ENCODE measurements at places on chromosomes 6 and 20.

GRCh38 chr6:20915626-20916025 is 381.4 kb downstream of the CDKAL1 start:
- DNase-seq, result no peak

DNA sequence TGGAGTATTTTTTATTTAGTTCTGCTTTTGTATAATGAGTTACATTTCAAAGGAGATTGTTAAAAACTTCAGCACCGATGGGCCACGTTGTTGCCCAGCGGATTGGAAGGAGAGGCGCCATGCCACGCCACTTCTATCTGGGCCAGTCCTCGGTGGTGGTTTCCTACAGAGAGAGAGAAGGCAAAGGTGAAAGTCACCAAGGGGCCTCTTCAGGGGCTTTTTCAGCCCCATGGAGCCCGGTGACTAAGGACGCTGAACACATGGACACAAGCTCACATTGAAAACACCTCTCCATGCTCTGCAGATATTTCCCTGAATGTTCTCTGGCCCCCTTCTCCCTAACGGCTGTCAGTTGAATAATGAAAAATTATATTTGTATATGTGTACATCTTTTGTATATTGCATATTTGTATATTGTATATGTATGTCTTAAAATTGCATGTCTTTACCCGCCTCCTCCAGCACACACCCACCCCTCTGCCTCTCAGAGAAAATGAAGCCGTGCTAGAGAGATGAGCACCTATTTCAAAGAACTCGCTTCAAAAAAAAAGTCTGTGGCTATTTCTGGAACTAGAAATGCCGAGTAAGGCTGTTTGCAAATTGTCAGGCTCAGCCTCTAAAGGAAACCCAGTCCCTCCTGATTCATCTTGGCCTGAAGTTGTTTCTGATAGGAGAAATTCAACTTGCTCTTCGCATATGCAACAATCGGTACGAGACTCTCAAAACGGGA is 91.9 kb upstream of the CDH4 start:
- no peak for DNase-seq

GRCh38 chr6:21501815-21502214 is 91.7 kb upstream of the SOX4 start:
- DNase-seq, result no peak

DNA sequence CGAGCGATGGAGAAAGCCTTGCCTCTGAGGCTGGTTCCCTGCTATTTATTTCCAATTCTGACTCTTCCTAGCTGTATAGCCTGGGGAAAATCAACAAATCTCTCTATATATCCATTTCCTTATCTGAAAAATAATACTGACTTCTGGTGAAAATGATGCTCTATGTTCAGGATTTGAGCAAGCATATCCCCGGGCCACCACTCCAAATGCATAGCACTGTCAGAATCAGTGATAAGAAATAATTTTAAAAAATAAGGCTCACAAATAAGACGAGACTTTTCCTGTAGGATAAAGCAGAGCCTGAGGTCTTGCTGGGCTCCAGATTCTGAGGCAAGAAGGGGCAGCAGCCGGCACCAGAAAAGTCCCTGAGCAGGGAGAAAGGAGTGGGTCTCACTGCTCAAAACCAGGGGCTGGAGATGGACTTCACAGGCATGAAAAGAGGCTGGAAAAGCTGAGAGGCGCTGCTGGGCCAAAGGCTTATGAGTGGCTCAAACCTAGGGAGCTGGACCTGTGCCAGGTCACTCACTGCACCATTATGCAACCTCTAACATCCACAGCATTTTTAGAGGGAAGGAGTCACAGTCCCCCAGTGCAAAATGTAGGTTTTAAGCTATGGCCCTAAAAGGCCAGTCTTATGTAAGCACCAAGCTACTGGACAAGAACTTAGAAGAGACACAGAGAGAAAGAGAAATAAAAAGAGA is 48.1 kb upstream of the SLC17A4 start:
- no peak for DNase-seq

GRCh38 chr6:50707652-50708300 is 5.5 kb upstream of the TFAP2D start:
- no peak for DNase-seq

DNA sequence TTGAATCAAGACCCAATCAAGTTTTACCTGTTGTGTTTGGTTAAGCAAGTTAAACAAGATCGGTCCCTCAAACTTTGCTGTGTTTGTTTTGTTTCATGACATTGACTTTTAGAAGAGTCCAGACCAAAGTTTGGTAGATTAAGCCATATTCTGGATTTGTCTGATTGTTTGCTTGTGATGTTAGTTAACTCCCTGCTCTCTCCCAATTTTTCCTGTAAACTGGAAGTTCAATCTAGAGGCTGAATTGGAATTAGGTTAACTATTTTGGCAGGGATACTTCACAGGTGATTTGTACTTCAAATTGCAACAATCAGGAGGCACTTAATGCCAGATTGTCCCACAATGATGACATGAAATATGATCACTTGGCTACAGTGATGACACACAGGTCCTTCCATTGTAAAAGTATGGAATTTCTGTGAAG is 13.6 kb upstream of the SH3BGRL2 start:
- no peak for DNase-seq

GRCh38 chr6:165515963-165516624 is 146.9 kb downstream of the PDE10A start:
- no peak for DNase-seq

GRCh38 chr6:132817554-132818403 is 3.4 kb downstream of the RPS12 start:
- DNase-seq, result no peak

Data from activated CD8-positive, alpha-beta memory T cell treated with anti-CD3 and anti-CD28 coated beads for 48 hours (primary cell).